NCI-H1930 (cell line): ENCODE measurements at places on chromosomes 4 and X.

DNA sequence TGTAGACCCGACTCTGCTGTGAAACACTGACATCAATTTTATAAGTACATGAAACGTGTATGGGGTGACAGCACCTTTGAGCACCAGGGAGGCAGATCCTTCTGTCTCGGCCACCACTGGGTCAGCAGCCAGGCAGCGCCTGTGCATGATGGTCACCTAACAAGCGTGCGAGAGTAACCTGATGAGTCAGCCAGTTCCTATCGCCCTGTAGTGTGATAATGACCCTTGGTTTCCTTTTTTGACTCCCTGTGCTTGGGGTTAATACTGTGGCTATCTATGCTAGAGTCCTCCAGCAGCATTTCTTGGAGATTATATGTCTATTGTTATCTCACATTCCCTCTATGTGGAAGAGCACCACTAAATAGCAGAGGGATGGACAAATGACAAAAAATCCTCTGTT is 101.6 kb downstream of the NPNT start:
- no peak for DNase-seq

DNA sequence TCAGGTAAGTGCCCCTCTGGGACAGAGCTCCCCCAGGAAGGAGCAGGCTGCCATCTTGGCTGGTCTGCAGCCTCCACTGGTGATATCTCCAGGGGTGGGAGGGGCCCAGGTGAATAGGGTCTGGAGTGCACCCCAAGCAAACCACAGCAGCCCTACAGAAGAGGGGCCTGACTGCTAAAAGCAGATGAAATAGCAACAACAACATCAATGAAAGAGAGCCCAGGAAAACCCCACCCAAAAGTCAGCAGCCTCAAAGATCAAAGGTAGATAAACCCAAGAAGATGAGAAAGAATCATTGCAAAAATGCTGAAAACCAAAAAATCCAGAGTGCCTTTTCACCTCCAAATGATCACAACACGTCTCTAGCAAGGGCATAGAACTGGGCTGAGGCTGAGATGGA is 92.5 kb upstream of the PAGE3 start:
- DNase-seq, result no peak

DNA sequence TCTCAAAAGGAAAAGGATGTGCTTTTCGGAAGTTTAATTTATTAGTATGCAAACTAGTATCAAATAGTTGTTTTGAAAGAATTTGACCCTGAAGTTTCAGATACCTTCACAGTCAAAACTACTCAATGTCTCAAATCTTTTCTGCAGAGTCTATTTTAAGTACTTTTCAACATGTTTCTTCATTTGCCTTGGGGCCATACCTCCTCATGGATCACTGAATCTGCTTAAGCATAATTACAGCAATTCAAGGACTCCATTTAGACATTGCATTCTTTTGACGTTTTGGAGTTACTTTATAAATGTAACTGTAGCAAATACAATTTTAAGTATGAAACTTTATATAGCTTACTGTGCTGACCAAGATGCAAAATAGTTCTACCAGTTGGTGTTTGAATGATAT is 25.5 kb downstream of the PALLD start:
- DNase-seq, result no peak

GRCh38 chr4:60089546-60090273 is 1110.4 kb upstream of the ADGRL3 start:
- DNase-seq, result no peak

DNA sequence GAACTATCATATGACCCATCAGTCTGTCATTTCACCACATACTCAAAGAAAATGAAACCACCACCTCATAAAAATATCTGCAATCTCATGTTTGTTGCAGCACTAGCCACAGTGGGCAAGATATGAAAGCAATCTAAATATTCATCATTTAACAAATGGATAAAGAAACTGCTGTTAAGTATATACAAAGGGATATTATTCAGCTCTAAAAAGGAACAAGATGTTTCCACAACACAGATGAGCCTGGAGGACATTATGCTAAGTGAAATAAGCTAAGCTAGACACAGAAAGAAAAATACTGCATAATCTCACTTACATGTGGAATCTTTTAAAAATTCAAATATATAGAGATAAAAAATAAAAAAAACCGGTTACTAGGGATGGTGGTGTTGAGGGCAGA is 108.2 kb upstream of the BRWD3 start:
- DNase-seq, result no peak

GRCh38 chr4:97144199-97144598 is 999.1 kb downstream of the STPG2 start:
- DNase-seq, result no peak

GRCh38 chr4:110104661-110105060 is 93.8 kb downstream of the ELOVL6 start:
- DNase-seq, result no peak

GRCh38 chr4:36130641-36131040 is 113.7 kb downstream of the ARAP2 start:
- DNase-seq, result no peak

GRCh38 chrX:129651756-129652564 is 2.8 kb downstream of the APLN start:
- DNase-seq, result no peak

DNA sequence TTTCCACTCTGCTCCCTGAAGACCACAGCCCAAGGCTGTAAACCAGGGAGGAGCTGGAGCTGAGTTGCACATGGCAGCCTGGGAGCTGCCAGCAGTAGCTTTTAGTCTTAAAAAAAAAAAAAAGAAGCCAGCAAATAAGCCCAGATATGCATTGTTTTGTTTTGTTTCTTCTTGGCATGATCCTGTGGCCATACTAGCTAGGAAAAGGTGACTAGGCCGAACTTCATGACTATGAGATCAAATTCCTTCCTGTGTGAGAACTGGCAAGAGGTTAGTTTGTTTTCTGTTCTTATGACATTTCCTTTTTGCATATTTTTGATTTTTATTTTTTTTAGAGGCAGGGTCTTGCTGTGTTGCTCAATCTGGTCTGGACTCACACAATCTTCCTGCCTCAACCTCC is 323.3 kb downstream of the DCTD start:
- no peak for DNase-seq

- no peak for DNase-seq
These were observed 131.6 kb downstream of the GATB start for GRCh38 chr4:151629097-151629783.

- no peak for DNase-seq
These were observed 77.4 kb downstream of the TBL1X start for GRCh38 chrX:9542106-9542760.

- DNase-seq, result no peak
These were observed 5.1 kb downstream of the FBXL5 start for GRCh38 chr4:15649914-15650545.

- no peak for DNase-seq
These were observed 169.3 kb upstream of the FRMPD4 start for GRCh38 chrX:11968991-11969390.

- no peak for DNase-seq
These were observed 237.5 kb downstream of the SHOX start for GRCh38 chrX:867966-868647.

- no peak for DNase-seq
These were observed 9.2 kb downstream of the PDE6B start for GRCh38 chr4:634599-634985.

- no peak for DNase-seq
These were observed 216.7 kb downstream of the HS6ST2 start for GRCh38 chrX:132741689-132742088.

GRCh38 chr4:145098675-145099037 is 545 bp downstream of the ABCE1 start:
- DNase-seq, result peak; percentile 34

DNA sequence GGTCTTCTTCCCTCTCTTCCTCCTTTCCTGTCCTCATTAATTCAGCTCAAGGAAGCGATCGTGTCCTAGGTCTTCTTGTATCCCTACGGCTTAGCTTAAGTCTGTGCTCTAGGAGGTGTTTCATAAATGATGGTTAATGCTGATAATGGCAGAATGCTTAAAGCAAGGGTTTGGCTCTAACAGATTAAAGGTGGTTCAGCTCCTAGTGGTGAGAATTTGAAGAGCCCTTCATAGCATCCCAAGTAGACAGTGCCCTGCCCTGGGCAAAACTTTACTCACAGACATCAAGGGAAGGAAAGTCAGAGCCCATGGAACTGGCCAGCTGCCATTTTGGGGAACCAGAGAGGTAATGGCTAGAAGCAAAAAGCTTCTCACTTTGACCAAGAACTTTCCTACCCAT is 47.0 kb upstream of the PGRMC1 start:
- DNase-seq, result no peak

DNA sequence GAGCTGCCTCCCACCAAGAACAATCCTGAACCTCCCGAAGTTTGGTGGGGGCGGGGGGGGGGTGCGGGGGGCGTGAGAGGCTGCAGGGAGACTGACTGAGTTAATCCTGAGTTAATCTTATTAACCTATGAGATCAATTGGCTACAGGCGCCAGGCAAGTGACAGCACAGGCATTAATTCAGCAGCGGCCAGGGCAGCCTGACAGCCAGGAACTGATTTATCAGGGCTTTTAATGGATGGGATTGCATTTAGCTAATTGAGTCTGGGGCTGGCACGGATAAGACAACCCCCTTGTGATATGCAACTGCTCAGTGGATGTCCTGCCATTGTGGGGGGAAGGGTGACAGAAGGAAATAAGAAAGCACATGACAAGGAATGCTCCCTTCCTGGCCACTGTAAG is 16.3 kb downstream of the RTL5 start:
- DNase-seq, result no peak

- no peak for DNase-seq
These were observed 239.6 kb downstream of the PARM1 start for GRCh38 chr4:75172551-75172950.

- DNase-seq, result no peak
These were observed 18.9 kb downstream of the LAMP2 start for GRCh38 chrX:120450163-120450562.

- no peak for DNase-seq
These were observed 44.5 kb downstream of the SEPTIN11 start for GRCh38 chr4:76993787-76994641.

- no peak for DNase-seq
These were observed 113.5 kb downstream of the DHX15 start for GRCh38 chr4:24470666-24471485.

DNA sequence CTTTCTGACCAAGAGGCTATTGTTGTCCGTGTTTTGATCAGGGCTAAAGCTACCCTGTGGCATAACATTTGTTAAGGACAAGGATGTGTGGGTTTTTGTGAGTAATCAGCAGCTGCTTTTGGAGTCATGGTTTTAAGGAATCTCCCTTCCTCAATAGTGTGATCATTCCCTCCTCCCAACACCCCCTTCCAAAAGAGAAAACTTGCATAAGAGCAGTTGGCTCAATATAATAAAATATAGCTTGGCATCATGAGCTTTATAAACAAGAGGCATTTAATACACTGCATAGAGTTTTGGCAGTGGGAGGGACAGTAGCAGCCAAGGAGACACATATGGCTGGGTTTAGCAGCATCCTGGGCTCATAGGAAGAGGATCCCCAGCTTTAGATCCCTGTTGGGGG is 84.7 kb downstream of the NHS start:
- no peak for DNase-seq

DNA sequence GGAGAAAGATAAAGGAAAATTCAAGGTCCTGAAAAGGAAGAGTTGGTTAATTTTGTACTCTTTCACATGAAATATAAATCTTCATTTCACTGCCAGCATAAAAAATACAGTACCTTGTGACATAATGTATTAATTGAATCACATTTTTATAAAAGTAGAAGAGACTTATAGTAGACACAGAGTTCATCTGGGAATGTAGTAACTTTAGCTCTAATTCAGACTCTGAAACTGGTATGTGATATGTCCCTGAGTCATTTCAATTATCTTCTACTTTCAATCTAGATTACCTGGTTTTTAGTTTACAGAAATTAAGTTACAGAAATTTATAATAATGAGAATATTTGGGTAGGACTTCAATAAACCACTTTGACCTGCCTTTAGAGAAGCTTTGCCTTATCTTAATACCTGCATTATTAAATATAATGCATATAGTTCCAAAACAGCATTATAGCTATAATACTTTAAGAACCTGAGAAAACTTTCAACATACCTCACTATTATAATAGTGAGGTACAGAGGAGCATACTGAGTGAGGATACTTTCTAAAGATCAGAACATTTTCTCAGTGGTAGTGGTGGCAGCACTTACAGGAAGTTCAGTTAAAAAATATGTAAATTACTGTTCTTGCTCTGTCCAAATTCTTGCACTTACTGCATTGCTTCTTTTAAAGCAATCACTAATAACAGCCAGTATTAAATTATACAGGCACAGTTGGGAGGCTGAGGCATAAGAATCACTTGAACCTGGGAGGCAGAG is 11.2 kb downstream of the NEK1 start:
- no peak for DNase-seq

GRCh38 chr4:120769227-120769626 is 153.3 kb downstream of the PRDM5 start:
- no peak for DNase-seq

GRCh38 chr4:16006771-16007446 is 43.9 kb upstream of the FGFBP2 start:
- DNase-seq, result peak; percentile 24

DNA sequence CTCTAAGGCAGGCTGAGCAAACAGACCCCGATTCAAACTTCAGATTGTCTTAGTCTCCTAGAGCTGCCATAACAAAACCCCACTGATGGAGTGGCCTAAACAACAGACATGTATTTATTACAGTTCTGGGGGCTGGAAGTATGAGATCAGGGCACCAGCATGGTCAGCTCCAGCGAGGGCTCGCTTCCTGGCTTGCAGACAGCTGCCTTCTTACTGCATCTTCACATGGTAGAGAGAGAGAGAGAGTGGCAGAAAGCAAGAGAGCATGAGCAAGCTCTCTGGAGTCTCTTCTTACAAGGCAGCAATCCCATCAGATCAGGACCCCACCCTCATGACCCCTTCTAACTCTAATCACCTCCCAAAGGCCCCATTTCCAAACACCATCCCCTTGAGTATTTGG is 22.3 kb upstream of the SORCS2 start:
- no peak for DNase-seq

DNA sequence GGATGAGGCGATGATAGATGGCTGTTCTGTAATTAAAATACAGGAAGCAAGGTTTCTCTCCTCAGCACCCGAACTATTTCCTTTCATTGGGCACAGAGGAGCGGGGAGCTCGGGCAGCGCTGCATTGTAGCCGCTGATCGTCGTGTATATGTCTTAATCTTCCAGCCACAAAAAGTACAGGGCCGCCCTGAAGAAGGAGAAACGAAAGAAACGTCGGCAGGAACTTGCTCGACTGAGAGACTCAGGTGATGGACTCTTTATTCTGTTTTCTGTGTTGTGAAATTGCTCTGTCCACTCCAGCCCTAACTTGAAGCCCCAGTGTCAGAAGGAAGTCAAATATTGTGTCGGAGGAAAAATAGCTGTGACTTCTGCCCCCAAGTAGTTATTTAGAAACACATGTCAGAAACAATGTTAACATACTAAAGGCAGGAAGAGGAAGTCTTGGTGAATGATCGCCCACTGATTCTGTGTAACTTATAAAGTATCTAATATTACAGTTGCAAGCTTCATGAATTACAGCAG is 546 bp downstream of the ZRSR2 start:
- DNase-seq, result no peak

- DNase-seq, result no peak
These were observed 55.3 kb downstream of the TMPRSS11F start for GRCh38 chr4:68074397-68074796.

- DNase-seq, result no peak
These were observed 39.3 kb upstream of the SPINK2 start for GRCh38 chr4:56860781-56861180.

GRCh38 chrX:133661962-133662839 is 246.9 kb upstream of the GPC4 start:
- no peak for DNase-seq

GRCh38 chr4:1500966-1501753 is 94.9 kb upstream of the NKX1-1 start:
- DNase-seq, result no peak
